ENCODE measurements at places on chromosomes 2 and 18.
A peak's percentile ranks its signal among the peaks of the same experiment; 100 is the strongest.

DNA sequence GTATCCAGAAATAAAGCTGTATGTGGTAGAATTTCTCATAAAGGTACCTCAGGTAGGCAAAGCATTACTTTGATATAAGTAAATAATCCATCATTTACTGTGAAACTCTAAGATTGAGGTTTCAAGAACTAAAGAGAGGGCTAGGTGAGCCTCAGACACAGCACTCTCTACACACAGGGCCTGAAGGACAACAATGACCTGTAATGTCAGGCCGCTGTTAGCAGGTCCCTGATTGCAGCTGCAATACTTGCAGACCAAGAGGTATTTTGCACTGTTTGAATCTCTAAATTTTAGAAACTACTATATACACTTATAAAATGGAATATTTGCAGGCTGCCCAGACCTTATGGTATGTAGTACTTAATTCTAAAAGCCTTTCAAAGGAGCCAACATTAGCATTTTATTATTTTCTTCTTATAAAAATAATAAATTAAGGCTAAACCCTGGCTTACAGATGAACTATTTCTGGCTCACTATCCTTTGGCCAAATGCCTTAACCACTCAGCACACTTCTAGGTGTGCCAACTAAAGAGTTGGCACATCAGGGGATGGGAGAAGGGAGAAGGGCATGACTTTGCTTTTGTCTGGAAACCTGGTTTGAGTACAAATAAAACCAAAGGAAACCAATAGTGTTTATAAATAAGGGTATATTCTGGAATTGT lies 66.7 kb upstream of the SLC39A10 start:
- no peak for DNase-seq

GRCh38 chr18:41938445-41938844 lies 16.6 kb upstream of the PIK3C3 start:
- no peak for DNase-seq

GRCh38 chr2:152648336-152648735 lies 68.9 kb downstream of the PRPF40A start:
- DNase-seq = no peak

- no peak for DNase-seq
Measured at GRCh38 chr2:128090575-128090944, 440 bp upstream of the UGGT1 start.

- DNase-seq = no peak
Measured at GRCh38 chr18:8978394-8978793, 124.1 kb upstream of the NDUFV2 start.

- peak; percentile 5 for DNase-seq
Measured at GRCh38 chr2:205024822-205025518, 479.7 kb downstream of the PARD3B start.

DNA sequence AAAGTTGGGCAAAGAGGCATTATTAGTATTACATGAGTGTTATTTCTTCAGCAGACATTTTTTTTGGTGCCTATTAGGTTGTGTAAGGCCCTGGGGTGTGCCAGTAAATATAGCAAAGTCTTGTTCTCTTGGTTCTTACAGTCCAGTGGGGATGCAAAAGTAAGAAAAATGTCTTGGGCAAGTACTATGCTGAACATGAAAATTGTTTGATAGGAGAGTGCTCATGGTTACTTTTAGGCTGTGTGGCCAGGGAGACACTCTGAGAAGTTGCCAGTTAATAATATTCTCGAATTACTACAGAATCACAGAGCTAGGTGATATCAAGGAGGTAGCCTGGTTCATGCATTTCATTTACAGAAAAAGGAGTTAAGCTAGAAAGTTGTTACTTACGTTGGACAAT lies 1.9 kb downstream of the AGFG1 start:
- DNase-seq = no peak

DNA sequence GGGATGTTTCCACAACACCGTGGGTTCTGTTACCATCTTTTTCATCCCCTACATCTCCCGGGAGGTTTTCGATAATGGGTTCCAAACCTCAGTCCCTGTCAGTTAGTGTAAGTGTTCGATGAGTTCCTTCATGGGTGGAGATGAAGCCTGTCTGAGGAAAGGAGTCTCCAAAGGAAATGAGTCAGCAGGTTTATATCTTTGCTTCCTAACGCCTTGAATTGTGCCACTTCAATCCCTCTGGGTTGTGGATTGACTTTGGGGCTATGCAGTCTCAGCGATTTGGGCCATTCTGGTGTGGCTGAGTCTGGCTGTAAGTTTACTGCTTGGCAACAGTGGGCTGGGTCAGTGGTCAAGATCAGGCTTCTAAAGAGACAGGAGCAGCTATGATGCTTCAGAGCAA lies 1.2 kb downstream of the SERPINB5 start:
- no peak for DNase-seq

DNA sequence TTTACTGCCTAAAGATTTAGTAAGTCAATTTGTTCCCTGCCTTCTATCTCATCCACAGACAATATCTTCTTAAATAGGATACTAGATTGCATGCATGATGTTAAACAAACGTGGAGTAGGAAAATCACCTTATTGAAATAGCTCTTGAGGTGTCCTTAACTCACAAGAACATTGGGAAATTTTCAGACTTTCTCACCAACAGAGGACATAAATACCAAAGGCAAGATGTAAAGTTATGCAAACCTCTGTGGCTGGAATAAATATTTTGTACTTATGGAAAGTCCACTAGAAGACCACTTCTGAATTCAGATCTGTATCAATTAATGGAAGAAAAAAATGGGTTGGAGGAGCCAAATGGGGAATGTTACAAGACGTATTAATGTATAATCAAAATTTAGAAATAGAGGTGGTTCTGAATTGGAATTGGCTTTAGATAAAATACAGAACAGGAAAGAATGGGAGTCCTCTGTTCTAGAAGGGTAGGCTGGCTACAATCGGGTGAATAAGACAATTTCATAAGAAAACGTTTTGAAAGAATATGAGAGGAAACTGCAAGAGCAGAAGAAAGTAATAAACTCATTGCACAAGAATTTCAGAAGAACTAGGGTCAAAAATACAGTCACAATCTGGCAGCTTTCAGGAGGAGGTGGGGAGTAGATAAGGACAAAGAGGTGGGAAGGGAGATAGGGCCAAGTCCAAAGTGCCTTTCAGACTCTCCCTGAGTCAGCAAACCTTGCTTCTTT lies 69.3 kb upstream of the FN1 start:
- DNase-seq = no peak

- no peak for DNase-seq
Measured at GRCh38 chr2:116411211-116411610, 1403.3 kb upstream of the DDX18 start.

DNA sequence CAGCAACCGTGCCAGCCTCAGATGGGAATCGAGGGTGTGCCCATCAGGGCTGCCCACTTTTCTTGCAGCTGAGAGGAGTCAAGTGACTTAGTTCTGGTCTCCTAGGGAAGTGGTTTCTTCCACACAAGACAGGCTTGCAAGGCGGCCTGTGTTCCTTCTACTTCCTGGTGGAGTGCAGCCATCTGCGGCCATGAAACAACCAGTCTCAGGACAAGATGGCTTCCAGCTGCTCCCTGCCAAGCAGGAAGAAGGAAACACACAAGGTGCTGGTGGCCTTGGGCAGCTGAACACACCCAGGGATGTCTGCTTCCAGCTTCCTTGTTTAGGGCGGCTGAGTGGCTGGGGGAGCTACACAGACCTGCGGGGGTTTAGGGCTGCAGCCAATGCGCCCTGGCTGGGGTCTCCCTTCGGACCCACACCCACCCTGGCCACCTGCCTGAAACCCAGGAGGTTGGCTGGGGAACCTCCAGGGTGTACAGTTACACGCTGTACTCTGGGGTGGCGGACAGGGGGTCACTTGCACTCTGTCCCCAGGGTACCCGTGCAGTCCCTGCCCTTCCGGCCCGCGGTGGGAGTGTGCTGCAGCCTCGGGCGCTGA lies 34.7 kb downstream of the PTPN18 start:
- DNase-seq = no peak

DNA sequence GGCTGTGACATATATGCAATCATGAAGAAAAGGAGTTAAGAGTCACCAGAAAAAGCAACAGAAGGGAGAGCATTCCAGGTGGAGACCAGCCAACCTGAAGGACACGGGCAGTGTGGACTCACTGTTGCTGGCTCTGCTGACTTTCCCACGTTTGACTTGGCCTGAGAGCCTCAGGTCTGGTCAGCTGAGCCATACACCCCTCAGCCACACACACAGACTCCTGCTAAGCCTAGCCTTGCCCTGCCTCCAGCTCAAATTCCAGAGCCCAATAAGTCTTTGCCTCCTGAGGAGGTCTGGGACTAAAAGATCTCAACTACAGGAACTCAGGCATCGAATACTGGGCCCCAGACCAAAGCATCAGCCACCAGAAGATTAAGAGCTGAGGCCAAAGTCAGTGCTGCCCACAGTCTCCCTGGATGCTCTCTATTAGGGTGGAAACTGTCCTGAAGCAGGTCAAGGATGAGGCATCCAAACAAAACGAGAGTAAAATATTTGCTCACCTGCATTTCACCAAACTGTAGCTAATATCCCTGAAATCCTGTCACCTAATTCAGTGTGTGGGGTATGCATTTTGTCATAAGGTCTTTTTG lies 23.3 kb downstream of the CACNB4 start:
- no peak for DNase-seq

DNA sequence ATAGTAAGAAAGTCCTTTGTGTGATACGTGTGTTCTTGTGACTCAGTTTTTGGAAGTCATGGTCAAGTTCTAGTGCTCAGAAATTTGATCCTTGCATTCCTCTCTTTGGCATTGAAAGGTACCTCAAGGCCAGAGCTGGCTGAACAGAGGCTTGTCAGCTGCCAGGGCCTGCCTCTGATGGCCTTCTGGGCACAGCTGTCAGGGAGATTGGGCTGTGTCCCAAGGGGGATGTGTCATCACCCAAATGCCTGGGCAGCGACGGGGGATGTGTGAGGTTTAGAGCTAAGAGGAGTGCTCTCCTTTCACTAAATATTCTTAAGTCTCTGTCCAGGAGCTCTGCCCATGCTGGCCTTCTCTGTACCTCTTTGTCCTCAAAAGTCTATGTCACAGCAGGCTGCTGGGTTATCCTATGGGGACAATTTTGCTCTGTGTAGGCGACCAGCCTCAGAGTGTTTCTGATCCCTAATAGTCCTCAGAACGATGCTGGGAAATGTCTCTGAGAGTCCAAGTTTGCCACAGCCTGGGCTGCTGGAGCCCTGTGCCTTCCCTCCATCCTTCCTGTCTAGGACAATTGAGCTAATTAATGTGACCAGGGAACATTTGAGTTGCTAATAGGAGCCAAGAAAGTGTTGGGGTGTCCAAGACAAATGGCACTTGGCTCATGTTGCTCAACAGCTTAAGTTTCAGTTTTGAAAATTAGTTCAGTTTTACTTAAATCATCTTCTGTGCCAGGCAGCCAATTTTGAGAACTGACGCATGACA lies 115.4 kb upstream of the ZNF521 start:
- DNase-seq = peak; percentile 41

DNA sequence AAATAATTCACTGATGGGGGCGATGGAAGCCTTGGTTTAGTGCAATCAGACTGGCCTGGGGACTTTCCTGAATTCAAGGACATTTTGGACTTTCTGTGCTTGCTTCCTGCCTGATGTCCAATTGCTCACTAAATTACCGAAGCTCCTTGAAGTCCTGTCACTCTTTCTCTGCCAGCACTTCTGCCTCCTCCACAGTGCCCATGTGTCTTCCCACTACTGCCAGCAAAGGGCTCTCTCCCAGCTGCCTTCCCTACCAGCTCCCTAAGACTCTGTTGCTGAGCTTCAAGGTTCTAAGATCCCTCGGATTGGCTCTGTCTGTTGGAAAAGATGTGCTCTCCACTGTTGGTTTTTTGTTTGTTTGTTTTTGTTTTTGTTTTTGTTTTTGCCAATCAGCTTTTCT lies 158.1 kb downstream of the MTCL1 start:
- DNase-seq = no peak

GRCh38 chr2:98118161-98118560 lies 31.2 kb downstream of the VWA3B start:
- DNase-seq = no peak

DNA sequence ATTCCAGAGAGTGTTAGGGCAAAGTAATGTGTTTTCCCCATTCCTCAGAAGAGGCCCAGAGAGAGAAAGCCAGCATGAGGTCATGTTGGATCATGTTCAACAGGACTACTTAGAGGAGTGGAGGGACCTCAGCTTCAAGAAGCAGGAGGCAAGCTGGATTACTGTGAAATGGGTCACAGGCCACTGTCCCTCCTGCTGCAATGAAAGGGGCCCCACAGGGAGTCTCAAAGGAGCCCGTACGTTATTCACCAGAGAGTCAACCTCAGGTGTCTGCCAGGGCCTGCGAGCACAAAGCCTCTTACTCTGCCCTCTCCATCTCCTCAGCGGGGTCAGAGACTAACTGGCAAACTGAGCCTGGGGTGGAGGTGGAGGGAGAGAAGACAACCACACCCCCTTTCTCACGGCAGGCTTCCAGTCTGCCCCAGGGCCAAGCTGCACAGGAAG lies 27.2 kb upstream of the ACYP2 start:
- DNase-seq = no peak

DNA sequence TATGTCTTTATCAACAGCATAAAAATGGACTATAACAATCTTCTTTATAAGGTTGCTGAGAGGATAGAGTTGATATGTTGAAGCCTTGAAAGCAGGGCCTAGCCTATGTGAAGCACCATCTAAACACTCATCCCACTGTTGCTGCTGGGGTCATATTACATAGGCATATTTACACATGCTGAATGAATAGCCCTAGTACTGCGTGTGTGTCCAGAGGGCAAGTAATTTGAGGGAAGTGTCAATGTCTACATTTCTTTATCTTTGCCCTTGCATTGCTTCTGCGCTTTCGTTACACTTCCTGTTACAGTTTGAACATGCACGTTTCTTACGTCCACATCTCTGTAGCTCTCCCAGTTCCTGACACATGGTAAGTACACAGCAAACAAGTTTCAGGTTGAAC lies 280.3 kb upstream of the ATP5MC3 start:
- no peak for DNase-seq

- DNase-seq = peak; percentile 16
Measured at GRCh38 chr18:48781163-48781987, 169.4 kb downstream of the SMAD7 start.

DNA sequence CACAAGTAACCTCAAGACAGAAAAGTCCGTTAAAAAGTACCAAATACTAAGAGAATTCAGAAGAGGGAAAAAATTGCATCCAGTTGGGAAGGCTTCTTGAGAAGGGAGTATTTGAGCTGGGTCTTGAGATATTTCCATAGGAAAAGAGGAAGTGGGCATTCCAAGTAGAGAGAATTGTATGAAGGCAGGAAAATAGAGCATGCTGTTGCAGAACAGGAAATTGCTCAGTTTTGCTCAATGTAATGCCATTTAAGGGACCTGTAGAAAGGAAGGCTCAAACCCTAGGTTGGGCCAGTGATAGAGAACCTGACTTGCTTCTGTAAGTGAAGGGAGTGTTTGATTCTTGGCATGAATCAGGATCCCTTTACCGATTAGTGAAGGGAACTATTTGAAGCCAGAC lies 1.0 kb upstream of the ZC3H8 start:
- DNase-seq = no peak

GRCh38 chr2:58435246-58435645 lies 194.1 kb upstream of the FANCL start:
- no peak for DNase-seq

DNA sequence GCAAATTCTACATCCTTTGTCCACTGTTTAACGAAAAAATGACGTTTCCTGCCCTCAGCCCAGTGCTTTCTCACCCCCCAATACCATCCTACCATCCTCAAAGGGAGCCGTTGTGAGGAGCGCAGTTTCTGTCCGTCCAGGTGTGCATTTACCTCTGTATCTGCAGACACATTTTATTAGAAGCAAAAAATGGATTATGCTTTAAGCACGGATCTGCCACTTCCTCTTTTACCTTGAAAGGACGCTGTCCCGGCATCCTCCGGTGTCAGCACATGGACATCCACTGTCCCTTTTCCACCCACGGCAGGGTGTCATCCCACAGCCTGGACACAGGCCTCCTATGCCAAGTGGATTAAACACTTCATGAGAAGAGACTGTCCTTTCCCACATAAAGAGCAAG lies 7.2 kb upstream of the MAL start:
- no peak for DNase-seq
